ENCODE measurements at places on chromosomes 12 and 14.

DNA sequence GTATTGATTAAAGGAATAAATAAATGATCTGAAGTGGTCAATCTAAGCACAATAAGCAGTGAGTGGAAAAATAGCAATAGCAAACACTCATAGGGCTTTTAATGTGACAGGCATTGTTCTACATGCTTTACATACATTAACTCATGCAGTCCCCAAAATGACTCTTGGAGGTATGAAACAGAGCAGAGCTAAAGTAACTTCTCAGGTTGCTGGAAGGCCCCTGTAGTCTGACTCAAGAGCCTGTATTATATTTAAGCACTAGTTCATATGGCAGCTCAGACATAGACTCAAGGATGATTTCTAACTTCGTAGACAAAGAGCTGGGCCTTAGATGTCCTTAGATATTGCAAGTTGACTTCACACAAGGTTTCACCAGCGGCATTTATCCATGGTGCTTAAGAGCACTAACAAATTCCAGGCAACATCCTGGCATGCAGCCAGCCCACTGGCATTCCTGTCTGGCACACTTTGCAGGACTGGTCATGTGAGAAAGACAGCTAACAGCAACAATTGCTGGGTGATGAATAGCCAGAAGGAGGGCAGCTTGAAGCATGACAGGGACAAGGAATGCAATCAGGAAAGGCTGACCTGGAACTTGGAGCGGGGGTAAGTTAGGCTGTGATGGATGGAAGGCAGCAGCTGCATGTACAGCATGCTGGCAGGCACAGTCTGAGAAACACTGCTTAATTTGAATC, 22.9 kb upstream of the KTN1 start:
- peak; percentile 68 for DNase-seq

- no peak for DNase-seq
Measured at GRCh38 chr12:51075390-51075789, 8.0 kb downstream of the CSRNP2 start.

GRCh38 chr14:54776361-54777001, 126.1 kb downstream of the GCH1 start:
- peak; percentile 48 for DNase-seq

DNA sequence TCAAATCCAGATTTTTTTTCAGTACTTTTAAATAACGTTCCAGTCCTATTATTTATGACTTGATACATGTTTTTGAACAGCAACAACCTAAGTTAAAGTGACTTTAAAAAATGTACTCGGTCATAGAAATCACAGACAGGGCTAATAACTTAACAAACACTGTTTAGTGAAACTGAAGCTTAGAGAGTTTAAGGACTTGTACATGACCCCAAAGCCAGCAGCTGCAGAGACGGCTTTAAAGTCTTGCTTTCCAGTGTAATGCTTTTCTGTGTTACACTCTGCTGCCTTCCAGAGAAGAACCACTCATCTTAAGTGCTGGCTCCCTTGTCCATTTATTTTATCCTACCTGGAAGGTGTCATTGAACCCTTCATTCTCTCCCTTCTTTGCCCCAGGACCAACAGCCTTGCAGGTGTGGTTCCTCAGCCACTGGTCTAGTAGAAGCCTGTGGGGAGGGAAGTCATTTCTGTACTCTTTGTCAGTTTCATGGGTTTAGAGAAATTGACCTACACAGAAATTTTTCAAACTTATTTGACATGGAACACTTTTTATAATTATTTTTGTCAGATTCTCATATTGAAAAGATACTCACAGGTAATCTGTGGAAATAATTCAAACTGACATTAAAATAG, 60.9 kb downstream of the NAV3 start:
- DNase-seq, result no peak

GRCh38 chr12:27583981-27584380, 60.0 kb downstream of the PPFIBP1 start:
- DNase-seq, result no peak

GRCh38 chr14:50647753-50648152, 20.4 kb downstream of the SAV1 start:
- no peak for DNase-seq

GRCh38 chr14:68421116-68421515, 371.8 kb downstream of the ZFP36L1 start:
- DNase-seq, result no peak

- DNase-seq, result no peak
Measured at GRCh38 chr12:96890331-96890730, 16.7 kb upstream of the NEDD1 start.

DNA sequence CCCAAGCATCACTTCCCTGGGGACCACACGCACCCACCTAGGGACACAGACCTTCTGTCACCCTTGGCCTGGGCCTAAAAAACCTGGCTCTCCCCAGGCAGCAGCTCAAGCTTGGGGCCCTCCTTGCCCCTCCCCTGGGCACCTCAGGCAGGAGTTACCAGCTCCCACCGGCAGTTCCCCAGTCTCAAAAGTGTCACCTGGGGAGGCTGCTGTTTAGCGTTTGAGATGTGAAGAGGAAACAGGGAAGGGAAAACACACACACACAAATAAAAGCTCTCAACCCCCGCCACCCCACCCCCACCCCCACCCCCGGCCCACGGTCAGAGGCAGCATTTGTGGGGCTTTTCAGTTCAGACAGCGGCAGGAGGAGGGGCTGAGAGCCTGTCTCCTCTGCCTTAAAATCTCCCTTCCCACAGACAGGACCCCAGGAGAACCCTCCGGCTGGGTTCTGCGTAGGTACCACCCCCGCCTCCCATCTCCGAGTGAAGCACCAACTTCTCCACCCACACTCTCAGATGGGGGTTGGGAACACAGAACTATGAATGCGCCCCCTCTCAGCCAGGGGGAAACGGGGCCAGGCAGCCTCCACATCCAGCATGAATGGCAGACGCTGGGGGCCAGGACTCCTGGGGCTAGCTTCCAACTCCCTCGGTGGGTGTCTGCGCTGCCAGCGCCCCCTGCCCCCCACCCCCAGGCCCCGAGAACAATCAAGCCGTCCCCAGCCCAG, 3.0 kb downstream of the NCOR2 start:
- no peak for DNase-seq

GRCh38 chr14:74492776-74493342, at the start of gene NPC2:
Gene NPC2, minus strand, starts transcription at chr14:74493305. Its CDS starts 31 bp downstream, at chr14:74493274.
- no peak for DNase-seq

DNA sequence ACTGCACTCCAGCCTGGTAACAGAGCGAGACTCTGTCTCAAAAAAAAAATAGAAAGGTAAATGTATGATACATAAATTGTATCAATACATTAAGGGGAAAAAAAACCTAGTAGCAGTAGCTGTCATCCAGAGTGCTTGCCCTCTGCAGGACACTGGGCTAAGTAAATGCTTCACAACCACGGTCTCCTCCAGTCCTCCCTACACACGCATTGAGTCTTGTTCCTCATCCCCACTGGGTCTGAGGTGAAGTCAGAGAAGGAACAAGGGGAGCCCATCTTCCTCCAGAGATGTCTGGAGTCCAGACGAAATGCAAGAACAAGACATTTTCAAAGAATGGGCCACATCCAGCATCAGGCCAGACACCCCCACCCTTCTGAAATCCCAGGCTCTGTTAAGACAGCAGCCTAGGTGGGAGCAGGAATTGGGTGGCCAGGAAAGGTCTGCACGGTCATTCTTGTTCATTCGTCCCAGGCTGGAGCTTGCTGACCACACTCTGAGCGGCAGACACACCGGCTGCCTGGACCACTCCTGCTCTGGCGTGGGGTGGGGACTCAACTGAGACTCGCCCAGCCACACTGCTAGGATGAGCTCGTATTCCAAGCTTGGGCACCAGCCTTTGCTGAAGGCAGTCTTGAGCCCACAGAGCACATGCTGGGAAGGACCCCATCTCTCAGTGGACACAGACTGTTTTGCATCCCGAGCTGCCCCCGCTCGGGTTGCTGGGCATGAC, 45.5 kb downstream of the CHGA start:
- no peak for DNase-seq

DNA sequence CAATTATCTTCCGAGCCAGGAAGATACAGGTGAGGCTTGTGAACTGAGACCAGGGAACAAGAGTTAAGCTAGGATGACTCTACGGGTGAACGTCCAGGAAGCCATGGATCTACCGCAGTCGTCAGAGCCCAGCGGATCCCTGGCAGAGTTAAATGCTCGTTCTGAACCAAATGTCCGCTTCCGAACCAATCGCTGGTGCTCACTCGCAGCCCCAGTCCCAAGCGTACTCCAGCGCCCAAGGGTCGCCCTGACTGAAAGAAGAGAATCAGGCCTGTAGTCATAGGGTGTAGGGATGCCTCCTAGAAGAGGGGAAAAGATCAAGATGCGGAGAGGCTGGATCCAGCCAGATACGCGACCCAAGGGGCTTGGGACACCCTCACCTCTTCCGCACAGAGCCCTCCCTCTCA, 283 bp downstream of the VIPAS39 start:
- no peak for DNase-seq

GRCh38 chr14:81311141-81311540, 89.0 kb downstream of the STON2 start:
- DNase-seq, result no peak

DNA sequence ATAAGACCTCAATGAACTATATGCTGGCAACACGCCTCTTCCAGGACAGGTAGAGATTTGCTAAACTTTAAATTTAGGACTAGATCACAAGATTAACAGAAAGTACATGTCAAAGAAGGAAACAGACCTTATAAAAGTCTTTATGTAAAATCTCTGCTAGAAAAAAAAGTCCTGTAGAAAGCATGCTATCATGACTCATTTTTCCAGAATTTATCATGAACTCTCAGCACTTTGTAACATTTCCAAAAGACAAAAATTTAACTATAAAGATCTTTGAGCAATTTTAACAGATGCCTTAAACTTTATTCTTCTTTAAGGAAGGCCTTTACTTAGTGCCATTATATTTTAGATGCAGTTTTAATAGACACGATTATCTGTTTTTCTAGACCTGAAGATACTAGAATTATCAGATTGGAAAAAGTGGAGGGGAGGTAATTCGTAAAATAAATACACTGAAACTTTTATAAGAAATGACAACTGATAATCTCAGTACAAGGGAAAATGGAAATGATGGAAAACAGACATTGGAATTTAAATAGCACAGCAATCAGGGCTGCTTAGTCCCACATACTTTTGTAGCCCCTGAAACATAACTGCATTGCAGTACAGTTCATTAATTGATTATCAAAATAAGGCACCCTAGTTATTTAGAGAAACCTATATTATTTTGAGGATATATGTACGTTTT, 92.0 kb downstream of the TTLL5 start:
- no peak for DNase-seq

DNA sequence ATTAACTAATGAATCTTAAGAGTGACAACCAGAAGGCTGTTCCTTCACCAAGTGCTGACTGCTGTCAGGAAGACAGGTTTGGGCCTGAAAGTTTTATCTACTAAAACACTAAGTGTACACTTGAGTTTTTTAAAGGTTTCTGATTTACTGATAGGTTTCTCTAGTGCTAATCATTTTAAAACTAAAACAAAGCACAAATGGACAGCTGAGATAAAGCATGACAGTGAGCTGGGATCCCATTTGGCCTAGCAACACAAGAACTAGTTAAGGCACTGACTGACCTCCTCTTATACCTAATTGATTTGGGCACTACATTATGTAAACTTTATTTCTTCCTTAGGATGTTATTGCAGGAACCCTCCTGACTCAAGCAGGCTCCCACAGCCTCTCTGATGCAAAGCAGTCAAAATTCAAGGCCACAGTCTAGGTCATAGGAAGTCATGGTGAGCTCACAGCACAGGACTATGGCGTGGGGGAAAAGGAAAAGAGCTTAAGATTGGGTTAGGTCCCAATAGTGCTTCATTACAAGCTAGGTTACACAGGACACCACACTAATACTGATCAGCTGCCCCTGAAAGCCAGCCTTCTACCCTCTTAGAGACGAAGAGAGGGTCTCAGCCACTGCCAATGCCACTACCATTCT, 3.5 kb downstream of the STXBP6 start:
- no peak for DNase-seq

DNA sequence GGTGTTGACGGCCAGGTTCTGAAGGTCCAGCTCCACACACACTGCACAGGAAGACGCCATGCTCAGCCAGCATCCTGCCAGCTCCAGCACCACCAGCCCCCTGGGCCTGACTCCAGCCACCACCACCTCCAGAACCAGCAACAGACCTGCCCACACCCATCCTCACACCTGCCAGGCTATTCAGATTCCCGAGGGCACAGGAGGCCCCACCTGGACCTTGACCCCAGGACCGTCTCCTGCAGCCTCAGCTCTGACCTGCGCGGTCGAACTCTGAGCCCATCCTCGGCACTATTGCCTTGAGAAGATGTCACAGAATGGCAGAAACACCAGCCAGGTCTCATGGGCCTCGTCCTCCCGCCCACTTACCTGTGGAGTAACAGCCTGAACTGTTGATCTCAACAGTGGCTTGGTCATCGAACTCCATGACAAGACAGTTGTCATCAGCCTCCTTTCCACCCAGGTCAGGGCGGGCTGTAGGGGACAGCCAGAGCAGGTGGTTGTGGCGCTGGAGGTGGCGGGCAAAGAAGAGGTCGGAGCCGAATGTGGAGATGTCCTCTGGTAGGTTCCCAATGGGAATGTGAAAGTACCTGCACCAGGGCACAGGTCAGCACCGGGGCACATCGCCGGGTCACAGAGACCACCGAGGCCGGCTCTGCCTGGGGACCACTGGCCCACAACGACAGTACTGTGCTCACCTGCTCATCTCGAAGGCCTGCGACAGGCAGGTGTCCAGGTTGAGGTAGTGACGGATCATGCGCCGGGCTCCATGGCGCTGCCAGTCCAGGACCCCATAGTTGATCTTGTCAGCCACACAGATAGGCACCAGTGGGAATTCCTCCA, 23.5 kb downstream of the P2RX2 start:
- no peak for DNase-seq

GRCh38 chr14:60153991-60154390, 11.2 kb downstream of the DHRS7 start:
- no peak for DNase-seq

GRCh38 chr12:51955702-51956101, 4.2 kb downstream of the ACVR1B start:
- DNase-seq, result no peak

- DNase-seq, result no peak
Measured at GRCh38 chr14:87160989-87161388, 832.0 kb downstream of the GALC start.

DNA sequence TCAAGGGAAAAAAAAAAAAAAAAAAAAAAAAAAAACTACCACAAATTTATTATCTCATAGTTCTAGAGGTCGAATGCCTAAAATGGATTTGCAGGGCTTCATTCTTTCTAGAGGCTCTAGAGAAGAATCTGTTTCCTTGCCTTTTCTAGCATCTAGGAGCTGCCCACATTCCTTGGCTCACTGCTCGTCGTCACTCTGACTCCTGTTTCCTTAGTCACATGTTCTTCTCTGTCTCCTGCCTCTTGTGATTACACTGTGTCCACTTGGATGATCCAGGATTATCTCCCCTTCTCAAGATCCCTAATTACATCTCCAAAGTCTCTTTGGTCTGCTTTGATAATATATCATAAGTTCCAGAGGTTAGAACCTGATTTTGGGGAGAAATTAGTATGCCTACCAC, 88.7 kb downstream of the HECTD1 start:
- DNase-seq, result no peak

- DNase-seq, result peak; percentile 70
Measured at GRCh38 chr12:26135010-26135420, 10.2 kb upstream of the BHLHE41 start.

GRCh38 chr12:42124764-42125387, 19.8 kb downstream of the GXYLT1 start:
- DNase-seq, result no peak

Measured in right forelimb (tissue), 1 donor.